ENCODE measurements at places on chromosomes 7 and 10. TPM values are rescaled to one million over a fixed set of nuclear protein-coding genes. Genes with fewer than 3 reads are reported as not detected.

LBX1 gene
- 5.6 TPM for total RNA-seq

DNA sequence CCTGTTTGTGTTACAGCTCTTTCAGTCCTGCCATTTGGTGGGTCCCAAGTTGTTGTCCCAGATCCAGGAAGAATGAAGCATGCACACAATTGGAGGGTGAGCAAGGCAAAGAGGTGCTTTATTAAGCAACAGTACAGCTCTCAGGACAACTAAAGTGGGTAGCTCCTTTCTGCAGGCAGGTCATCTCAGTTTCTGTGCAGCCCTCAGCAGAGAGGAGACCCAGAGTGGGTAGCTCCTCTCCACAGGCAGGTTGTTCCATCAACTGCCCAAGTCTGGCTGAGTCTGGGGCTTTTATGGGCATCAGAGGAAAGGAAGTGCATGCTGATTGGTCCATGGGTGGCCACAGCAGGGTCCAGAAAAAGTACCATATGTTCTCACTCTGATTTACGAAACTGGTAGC is 624.5 kb downstream of the LRMDA start:
- DNase-seq = no peak

- DNase-seq = no peak
These were observed 230.6 kb upstream of the CHRM2 start for GRCh38 chr7:136637813-136638212.

DNA sequence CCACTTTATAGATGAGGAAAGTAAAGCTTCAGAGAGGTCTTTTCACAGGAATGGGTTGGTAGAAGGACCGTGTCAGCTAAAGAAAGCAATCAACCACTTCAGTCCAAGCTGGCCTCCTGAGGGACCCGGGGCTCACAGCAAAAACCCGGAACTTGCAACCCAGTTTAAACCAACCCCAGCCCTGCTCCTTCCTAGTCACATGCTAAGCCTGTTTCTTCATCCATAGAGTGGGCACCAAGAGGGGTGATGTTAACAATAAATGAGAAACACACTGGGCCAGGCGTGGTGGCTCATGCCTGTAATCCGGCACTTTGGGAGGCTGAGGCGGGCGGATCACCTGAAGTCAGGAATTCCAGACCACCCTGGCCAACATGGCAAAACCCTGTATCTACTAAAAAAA is 12.1 kb upstream of the NPFFR1 start:
- no peak for DNase-seq

- no peak for DNase-seq
These were observed 96.6 kb downstream of the SNX10 start for GRCh38 chr7:26388256-26388655.

All from tongue (tissue), 3 donors.